ENCODE measurements at places on chromosomes 16 and 17.

DNA sequence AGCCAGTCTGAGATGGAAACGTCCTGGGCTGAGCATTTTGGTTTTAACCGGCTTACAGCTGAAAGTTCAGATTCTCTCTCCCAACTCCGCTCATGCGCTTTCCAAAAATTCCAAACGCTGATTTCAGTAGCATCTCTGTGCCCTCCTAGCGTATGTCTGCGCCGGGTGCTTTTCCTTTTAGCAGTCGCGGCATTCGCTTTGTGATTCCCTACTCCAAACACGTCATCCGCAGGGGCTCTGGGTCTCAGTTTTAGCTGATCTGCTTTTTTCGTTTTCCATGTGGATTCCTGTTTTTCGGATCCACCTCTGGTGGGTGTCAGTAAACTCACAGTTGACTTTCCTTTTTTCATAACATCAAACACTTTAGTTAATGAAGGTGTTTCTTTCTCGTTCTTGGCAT, 22.1 kb upstream of the TVP23A start:
- no peak for DNase-seq

DNA sequence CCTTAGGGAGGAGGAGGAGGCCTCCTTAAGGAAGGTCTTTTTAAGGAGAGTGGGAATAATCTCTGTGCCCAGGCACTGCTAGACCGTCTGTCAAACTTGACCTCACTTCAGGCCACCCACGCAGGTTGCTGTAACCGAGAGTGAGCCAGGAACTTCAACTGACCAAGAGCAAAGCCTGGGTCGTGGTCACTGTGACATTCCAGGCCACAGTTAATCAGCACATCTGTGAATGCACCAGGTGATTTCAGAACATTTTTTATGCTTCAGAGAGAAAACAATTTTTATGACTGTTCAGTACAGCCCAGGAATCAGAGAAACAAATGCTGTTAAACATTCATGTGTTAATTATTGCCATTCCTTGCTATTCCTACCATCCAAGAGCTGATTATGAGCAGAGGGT, 226.6 kb upstream of the ASIC2 start:
- no peak for DNase-seq

GRCh38 chr17:77148077-77148939, 7.5 kb downstream of the SEC14L1 start:
- DNase-seq, result no peak

- DNase-seq, result no peak
These were observed 74.0 kb upstream of the GNG13 start for GRCh38 chr16:874366-875181.

GRCh38 chr17:76783146-76783545, 45.2 kb downstream of the MFSD11 start:
- DNase-seq, result no peak

DNA sequence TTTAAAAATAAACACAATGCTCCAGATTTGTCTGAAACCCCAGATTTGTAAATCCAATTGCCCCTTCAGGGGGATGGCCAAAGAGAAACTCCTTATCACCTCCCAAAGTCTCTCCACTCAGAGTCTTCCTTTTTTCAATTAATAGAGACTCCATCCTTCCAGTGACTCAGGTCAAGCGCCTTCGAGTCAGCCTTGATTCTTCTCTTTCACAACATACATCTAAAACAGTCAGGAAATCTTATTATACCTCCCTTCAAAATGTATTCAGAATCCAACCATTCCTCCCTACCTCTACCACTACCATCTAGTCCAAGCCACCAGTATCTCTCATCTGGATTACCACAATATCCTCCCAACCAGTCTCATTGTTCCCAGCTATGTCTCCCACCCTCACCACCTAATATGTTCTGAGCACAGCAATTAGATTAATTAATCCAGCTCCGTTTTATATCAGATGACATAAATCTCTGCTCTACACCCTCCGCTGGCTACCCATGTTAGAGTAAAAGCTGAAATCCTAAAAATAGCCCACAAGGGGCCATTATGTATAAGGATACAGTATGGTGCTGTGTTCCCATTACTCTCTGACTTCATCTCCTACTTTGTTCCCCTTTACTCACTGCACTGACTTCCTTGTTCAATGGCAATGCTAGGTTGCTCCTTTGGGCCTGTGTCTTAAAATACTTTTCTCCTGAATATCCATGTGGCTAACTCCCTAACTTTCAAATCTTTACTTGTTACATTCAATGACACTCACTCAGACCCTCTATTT, 11.8 kb downstream of the SIAH1 start:
- DNase-seq, result no peak

DNA sequence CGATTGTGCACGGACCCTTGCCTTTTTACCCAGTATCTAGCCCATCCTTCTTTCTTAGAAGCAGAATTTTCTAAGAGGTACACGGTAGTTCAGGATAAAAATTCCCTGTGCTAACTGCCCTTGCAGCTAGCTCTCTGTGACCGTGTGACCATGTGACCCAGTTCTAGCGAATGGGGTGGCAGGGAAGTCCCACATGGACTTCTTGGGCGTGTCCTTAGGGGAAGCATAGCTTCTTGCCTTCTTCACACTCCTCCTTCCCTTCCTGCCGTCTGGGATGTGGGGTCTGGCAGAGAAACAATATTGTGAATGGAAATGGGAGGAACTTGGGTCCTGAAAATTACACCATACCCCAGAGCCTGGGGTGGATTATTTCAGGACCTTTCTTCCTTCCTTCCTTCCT, 670.7 kb downstream of the MAF start:
- no peak for DNase-seq

DNA sequence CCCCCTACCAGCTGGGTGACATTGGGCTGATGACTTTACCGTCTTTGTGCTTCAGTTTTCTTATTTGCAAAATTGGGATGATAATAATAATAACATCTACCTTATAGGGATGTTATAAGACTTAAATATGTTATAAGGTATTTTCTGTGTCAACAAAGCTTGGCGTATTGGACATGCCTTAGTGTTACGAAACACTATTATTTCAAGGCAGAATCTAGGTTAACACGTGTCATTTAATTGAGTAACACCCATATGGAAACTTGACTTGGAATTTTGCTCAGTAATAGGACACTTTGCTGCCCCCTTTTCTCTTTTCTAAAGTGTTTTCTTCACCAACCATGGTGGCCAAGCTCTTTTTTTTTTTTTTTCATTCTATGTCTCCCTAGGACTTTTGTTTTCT, 294.2 kb upstream of the SALL1 start:
- no peak for DNase-seq

GRCh38 chr17:66548659-66549310, 246.4 kb downstream of the PRKCA start:
- no peak for DNase-seq

- DNase-seq, result no peak
These were observed 144.0 kb downstream of the PRKCA start for GRCh38 chr17:66446419-66446818.

DNA sequence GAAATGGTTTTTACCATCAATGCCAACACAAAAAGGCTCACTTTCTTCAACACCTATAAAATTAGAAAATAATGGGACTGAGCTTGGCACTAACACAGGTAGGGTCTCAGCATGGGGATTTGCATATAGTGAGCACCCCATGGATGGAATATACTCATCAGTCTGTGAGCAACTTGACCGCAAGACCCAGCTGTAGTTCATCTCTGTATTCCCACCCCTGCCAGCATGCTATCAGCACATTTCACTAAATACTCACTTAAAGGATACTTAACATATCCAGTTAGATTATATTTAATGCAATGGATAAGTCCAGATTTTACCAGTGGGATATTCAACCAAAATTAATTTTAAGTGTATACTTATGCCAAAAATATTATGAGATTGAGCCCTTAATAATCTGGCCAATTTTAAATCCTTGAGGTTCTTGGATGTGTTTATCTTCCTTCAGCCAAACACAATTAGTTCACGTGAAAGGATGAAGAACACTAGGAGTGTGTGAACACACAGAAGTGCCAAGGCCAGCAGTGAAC, 66.7 kb downstream of the C16orf95 start:
- DNase-seq, result no peak

GRCh38 chr16:168424-168823, 2.6 kb downstream of the HBM start:
- no peak for DNase-seq

DNA sequence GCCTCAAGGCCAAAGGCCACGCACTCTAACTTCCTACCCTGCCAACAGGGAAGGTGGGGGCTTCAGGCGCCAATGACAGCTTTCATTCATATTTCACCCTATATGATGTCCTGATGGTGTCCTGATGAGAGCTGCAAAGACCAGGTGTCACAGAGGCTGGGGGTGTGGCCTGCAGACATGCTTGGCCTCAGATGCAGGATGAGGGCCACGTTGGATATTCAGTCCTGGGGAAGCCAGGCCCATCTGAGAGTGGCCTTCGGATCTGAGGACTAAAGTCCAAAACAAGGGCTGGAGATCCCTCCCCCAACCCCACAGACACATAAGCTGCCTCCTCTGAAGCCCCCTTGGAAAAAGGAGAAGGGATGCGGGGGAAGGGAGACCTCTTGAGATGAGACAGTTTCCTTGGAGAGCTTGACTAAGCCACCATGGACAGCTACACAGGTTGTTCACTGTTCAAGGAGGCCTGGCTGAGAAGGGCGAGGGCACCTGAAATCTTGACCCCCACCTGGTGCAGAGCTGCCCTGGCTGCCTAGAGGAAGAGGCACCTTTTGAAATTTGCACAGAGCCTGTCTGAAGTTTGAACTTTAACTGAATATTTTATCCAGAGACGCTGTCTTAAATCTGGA, 24.3 kb upstream of the GSG1L start:
- no peak for DNase-seq

- no peak for DNase-seq
These were observed 12.2 kb downstream of the MPHOSPH6 start for GRCh38 chr16:82157836-82158235.

GRCh38 chr16:88924834-88925539, 52.0 kb downstream of the CBFA2T3 start:
- no peak for DNase-seq

- no peak for DNase-seq
These were observed 27.5 kb downstream of the MPP2 start for GRCh38 chr17:43879723-43880419.

DNA sequence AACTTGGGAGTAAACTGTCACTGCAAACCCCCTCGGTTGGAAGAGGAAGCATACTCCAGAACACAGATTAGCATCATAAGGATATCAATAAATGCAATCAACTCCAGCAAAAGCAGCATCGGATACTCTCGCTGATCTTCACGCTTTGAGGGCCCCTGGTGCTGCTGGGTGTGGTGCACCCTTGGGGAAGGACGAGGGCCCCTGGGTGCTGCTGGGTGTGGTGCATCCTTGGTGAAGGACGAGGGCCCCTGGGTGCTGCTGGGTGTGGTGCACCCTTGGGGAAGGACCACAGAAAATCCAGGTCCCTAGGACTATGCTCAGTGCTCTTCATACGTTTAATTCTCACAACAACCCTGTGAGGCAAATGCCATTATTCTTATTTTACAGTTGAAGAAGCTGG, 54.2 kb downstream of the VPS53 start:
- no peak for DNase-seq

- no peak for DNase-seq
These were observed 232.9 kb downstream of the CDH13 start for GRCh38 chr16:82859662-82860061.

GRCh38 chr16:46947900-46948547, 25.4 kb downstream of the DNAJA2 start:
- peak; percentile 18 for DNase-seq

GRCh38 chr17:29172589-29172988, 7.6 kb downstream of the MYO18A start:
- DNase-seq, result no peak

DNA sequence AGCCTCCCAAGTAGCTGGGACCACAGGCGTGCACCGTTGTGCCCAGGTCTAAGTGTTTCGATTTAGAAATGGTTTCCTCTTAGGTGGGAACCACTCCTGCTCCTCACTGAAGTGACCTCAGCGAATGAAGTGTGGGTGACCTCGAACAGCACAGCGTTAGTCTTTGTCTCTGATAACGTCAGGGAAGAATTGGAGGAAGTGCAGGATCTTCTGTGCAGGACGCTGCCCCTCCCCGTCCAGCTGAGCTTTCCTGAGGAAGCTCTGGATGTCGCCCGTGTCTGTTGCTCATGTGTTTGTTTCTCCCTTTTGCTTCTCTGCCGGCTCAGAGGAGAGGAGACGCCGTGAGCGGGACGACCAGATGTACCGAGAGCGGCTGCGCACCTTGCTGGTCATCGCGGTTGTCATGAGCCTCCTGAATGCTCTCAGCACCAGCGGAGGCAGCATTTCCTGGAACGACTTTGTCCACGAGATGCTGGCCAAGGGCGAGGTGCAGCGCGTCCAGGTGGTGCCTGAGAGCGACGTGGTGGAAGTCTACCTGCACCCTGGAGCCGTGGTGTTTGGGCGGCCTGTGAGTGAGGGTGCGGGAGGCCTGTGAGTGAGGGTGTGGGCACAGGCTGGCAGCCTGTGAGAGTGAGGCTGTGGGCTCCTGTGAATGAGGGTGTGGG, 15.6 kb downstream of the SPG7 start:
- no peak for DNase-seq

GRCh38 chr17:75888484-75888883, 8.3 kb downstream of the TRIM65 start:
- no peak for DNase-seq

DNA sequence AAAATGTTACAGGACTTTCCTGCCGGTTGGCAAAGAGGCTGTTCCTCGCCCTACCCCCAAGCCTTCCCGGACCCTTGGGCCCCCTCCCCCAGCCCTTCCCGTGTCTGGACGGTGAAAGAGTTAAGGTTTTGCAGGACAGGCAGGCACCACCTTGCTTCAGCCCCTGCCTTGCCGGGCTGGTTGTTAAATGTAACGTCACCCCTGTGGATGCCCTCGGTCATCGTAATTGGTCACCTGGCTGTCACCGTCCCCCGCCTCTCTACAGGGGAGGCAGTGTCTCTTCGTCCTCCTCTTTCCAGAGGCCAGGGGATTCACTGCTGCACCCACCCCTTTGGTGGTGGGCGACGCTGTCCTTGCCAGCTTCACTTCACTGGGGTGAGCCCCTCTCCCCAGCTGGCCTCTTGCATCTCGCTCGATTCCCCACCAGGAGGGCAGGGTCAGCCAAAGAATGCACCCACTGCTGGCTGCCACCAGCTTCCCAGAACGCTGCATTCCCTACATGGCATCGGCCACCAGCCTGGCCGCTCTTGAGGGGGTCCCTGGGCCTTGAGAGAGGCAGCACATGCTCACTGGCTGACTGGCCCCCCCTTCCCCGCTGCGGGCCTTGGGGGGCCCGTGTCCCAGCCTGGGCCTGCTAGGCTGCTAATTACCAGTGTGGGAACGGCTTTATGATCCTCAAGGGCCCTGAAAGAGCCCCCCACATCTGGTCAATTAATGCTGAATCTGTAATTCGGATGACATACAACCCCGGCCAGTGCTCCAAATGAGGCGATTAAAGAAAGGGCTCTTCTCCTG, 25.2 kb upstream of the GSE1 start:
- no peak for DNase-seq

GRCh38 chr17:80253631-80254395, 6.8 kb upstream of the RNF213 start:
- DNase-seq, result no peak

DNA sequence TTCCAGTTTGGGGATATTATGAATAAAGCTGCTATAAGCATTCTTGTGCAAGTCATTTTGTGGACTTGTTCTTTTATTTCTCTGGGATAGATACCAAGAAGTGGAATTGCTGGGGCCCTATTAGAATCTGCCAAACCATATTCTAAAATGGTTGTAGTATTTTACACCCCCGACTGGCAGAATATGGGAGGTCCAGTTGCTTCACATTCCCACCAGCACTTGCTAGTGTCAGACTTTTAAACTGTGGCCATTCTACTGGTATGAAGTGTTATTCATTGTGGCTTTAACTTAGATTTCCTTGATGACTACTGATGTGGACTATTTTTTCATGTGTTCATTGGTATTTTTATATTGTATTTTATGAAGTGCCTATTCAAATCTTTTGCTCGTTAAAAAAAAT, 18.1 kb upstream of the NUP93 start:
- DNase-seq, result no peak

Measured in stimulated activated CD4-positive, alpha-beta T cell treated with anti-CD3 and anti-CD28 coated beads, Interleukin-2, amount 100 ng/mL, for 48 hours (primary cell).